Suppressor macrophage treated with lipopolysaccharide for 1 hour (primary cell): ENCODE measurements at places on chromosomes 7 and 10.

GRCh38 chr10:82883603-82884002, 1008.6 kb downstream of the NRG3 start:
- no peak for DNase-seq

DNA sequence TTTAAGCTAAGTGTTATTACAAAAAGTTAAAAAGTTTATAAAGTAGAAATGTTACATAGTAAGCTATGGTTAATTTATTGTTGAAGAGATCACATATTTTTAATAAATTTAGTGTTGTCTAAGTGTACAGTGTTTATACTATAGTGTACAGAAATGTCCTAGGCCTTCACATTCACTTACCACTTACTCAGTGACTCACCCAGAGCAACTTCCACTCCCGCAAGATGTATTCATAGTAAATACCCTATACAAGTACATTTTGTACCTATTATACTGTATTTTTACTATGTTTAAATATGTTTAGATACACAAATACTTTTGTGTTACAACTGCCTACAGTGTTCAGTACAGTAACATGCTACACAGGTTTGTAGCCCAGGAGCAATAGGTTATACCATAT, 69.2 kb downstream of the DNAJC1 start:
- DNase-seq, result no peak

GRCh38 chr7:155484483-155485399, 26.8 kb downstream of the EN2 start:
- no peak for DNase-seq

- peak; percentile 69 for DNase-seq
Observed at GRCh38 chr7:38374507-38374906, 101.1 kb upstream of the TARP start.

GRCh38 chr10:78616125-78616695, 452.6 kb upstream of the ZMIZ1 start:
- DNase-seq, result no peak

DNA sequence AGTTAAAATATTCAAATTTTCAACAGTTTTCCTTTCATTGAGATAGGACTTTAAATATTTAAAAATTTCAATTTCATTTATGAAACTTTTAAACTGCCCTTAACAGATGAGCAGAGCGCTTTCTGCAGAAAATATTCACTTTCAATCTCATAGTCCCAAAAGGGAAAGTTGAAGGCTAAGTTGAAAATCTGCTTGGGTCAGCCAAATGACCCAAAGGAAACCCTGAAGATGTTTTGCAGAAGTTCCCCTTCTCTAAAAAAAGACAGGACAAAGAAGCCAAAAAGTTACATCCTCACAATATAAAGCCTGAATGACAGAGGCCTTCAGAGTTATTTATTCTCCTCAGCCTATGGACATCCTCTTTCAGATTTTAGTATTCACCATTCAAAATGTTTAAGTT, 17.6 kb upstream of the SCIN start:
- peak; percentile 73 for DNase-seq

GRCh38 chr7:33792547-33793105, 112.7 kb upstream of the BMPER start:
- DNase-seq, result no peak

- DNase-seq, result no peak
Observed at GRCh38 chr7:2878306-2878705, 34.2 kb upstream of the GNA12 start.
